ENCODE measurements at places on chromosomes 2 and 18. TPM values are rescaled to one million over a fixed set of nuclear protein-coding genes. Genes with fewer than 3 reads are reported as not detected.

TTR gene
- not detected for total RNA-seq

ABCG8 gene
- total RNA-seq, result not detected

FEV gene
- total RNA-seq, result not detected

STRADB gene
- total RNA-seq, result 26.5 TPM

ERICH2 gene
- not detected for total RNA-seq

SCG2 gene
- total RNA-seq, result 0.38 TPM

GLB1L gene
- total RNA-seq, result 3.3 TPM

GPD2 gene
- total RNA-seq, result 43.0 TPM

CCDC121 gene
- 1.3 TPM for total RNA-seq

MC4R gene
- total RNA-seq, result not detected

CDC42EP3 gene
- total RNA-seq, result 27.8 TPM

All from endothelial cell of coronary artery (primary cell).